Stimulated activated naive B cell treated with anti-CD40 and anti-IgM and Interleukin-4, amounts not matched to agents 10 μg/mL and 1 μg/mL and 100 μg/mL, for 72 hours (primary cell): ENCODE measurements at places on chromosomes 13 and 19.

DNA sequence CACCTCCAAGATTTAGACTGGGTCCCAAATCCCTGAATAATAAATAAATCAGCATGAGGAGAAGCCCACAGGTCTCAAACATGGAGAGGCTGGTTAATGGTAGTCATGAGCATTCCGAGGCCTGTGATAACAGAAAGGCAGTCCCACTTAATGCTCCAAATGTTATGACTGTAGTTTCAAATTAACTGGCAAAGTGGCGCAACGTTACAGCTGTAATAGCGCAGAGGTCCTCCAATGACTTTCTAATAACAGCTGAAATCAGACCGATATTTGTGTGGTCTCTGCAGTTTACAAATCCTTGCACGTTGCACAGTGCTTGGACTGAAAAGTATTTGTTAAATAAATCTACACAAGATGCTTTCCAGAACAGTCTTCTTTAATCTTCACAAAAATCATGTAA, 141.8 kb downstream of the ABCC4 start:
- DNase-seq, result no peak

DNA sequence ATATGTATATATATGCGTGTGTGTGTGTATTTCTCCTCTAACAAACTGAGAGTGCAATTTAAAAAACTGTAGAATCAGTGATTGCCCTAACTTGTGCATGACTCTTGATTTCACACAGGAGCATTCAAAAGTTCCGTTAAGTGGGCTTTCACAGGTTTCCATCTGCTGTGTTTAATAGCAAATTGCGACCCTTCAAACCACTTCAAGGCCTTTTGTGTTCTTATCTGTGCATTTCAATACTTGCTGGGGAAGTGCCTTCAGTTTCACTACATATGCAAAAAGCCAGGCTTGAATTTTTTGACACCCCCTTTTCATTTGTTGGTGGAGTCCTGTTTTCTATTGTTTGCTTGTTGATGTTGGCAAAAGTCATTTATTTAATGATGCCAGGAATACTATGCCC, 158.0 kb downstream of the TM9SF2 start:
- no peak for DNase-seq

DNA sequence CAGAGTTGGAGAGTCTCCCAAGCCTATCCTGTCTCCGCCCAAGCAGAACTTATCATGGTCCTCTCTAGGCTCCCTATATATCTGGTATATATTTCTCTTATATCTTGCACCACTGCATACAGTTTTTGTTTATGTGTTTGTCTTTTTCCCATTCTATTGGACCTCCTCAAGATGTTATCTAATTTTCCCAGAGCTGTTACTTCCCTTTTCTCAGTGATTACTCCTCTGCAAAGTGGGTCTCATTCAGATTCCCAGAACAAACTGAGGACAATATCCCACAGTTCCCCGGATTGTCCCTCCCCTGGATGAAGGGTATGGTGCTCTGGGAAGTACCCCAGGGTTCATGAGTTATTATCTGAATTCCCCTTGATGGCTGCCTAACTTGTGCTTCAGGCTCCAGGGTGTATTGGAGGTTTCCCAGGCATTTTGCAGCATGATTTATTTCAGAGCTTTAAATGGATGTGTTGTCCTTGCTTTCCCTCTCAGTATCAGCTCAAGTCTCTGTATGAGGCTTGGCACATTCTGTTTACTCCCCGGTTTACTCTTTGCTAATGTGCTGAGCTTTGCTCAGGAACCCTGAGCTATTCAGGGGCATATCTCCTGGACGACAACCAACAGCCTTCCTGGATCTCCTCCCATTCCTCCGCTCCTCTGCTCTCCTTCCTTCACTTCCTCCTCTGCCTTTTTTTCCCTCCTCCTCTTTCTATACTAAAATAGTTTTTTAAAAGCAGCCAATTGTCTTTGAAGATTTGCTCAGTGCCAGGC, 329.3 kb downstream of the SPRY2 start:
- no peak for DNase-seq

DNA sequence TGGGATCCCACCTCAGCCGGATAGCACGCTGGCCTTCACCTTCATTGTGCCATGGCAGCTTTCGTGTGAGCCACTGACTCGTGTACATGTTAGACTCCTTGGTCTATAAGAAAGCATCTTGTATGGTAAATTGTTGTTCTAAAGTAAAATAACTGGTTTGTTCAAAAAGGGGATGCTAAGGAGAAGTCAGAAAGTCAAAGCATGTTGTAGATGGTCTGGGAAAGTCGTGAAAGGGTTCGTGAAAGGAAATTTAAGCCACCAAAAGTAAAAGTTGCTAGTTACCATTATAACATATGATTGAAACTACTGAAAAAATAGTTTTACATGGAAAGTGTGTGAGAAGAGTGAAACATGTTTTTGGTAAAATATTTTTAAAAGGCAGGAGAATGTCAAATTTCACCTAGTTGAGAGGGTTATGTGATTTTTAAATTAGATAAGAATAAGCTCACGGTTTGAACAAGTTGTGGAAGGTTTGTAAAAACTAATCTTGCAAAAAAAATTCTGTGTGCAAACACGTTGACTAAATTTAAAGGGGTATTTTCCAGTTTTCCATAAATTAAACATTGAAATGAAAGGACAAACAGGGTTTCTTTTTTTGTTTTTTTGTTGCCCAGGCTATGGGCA, 23.4 kb downstream of the DPRX start:
- DNase-seq, result no peak

DNA sequence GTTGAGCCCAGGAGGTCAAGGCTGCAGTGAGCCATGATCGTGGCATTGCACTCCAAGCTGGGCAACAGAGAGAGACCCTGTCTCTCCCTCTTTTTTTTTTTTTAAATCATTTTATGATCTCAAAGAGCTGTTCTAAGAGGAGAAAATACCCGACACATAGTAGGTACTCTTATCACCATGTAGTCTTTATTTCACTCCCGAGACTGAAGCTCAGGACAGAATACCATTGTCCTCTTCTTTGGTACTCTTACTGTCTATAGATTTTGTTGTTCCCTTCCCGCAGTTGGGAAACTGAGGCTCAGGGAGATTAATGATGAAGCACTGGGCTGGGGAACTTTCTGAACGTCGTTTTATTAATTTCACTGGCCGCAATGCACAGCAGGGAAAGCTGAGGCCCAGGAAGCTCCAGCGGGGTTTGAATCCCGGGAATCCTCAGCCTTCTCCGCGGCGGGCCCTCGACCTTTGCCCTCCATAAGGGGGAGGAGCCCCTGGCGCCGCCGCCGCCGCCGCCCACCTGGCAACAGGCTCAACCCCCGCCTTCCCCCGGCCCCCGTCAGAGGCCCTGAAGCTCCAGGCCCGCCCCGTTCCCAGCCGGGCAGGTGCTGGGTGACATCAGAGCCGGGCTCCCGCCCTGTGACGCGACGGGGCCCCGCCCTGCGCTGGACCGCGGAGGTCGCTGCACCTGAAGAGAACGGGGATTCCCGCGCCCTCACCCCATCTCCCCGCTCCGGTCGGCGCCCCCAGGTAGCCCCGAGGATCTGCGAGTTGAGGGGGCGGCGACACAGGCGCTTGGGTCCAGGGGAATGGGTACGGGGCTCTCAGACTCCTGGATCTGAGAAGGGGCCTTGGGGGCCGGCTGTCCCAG, 1.6 kb downstream of the MYH14 start:
- DNase-seq, result no peak

DNA sequence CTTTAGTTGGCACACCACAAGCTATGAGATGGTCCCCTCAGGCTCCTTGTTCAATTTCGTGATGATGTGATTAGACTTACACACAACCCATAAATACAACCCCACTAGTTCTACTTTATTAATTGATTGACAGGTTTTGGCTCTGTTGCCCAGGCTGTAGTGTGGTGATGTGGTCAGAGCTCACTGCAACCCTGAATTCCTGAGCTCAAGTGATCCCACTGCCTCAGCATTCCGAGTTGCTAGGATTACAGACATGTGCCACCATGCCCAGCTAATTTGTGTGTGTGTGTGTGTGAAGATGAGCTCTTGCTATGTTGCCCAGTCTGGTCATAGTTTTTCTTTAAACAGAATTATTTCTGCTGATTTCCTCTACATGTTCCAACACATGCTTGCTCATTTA, 17.5 kb upstream of the HTR2A start:
- DNase-seq, result no peak

GRCh38 chr13:29182216-29182615, 362.1 kb downstream of the MTUS2 start:
- no peak for DNase-seq

DNA sequence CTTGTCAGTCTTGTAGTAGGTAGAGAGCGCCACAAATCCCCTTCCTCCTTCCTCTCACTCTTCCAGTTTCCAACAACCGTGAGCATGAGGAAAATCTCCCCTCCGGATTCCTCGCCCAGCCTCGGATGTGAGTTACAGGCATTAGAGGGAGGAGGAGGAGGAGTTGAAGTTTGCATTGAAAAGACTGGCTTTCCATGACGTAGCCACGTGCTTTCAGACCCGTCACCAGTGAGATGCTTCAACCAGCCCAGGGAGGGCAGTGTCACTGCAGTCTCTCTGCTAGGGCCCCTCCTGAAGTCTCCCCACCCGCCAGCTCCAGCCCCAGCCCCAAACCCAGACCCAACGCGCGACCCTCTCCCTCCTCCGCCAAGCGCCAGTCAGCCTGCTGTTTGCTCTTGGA, 442 bp upstream of the FGF14 start:
- no peak for DNase-seq
